ENCODE measurements at places on chromosomes 13 and 19.

DNA sequence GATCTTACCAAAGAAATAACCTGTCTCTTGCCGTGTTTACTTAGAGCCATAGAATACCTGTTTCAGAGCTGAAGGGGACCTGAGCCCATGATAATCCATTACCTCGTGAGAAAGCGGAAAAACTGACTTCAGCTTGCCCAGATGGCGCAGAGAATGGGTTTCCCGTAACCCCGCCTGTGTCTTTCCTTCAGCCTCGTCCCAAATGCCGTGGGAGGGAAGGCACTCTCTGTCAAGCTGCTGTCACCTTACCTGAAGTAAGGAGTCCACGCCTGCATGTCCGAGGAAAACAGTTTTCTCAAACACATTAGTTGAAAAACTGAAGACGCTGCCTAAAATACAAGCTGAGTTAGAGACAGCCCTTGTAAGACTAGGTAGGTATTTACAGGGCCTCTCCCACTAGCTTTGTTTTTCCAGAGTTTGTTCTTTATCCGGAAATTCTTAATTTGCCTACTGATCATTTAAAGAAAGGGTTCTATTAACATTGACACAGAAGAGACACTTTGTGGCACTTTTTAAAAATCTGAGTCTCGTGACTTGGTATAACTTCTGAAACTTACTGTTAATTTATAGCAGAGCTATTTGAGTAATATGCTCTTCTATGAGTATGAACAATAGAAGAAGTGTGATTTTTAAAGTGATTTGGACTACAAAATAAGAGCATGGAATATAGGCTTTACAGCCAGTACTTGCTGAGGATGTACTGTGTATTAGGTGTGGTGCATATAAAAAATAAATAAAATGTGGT is 1.3 kb upstream of the INTS6 start:
- no peak for DNase-seq

DNA sequence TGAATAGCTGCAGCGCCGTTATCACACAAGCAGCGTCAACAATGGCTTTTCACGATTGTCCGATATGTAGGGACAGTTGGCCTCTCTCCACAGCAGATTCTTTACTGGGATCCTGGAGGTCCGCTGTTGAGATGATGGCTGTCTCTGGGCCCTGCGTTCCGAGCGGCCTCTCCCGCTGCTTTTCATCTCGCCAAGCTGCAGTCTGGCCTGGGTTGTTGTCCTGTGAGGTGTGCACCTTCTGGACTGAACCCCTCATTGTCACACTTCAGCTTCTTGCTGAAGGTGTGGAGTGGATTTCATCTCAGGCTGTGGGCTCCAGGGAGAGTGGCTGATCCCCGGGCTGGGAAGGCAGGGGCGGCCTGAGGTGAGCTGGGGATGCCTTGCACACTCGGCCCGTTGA is 9.6 kb downstream of the UPF1 start:
- DNase-seq = no peak

- no peak for DNase-seq
These were observed 14.3 kb downstream of the VSTM2B start for GRCh38 chr19:29540114-29540513.

DNA sequence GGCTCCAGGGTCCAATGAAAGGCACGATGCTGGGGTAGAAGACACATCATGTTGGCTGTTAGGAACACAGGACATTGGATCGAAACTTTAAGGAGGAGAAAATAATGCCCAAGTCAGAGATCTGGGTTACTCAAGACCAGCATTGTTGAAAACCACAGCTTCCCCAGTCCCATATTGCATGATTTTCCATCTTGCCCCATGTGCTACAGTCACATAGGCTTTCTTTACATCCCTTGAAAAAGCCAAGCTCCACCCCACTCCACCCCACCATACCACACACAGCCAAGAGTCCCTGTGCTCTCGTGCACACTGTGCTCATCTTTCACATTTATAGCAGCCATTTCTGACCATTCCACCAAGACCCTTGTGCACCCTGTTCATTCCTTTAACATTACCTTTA is 636.2 kb downstream of the DIAPH3 start:
- no peak for DNase-seq

DNA sequence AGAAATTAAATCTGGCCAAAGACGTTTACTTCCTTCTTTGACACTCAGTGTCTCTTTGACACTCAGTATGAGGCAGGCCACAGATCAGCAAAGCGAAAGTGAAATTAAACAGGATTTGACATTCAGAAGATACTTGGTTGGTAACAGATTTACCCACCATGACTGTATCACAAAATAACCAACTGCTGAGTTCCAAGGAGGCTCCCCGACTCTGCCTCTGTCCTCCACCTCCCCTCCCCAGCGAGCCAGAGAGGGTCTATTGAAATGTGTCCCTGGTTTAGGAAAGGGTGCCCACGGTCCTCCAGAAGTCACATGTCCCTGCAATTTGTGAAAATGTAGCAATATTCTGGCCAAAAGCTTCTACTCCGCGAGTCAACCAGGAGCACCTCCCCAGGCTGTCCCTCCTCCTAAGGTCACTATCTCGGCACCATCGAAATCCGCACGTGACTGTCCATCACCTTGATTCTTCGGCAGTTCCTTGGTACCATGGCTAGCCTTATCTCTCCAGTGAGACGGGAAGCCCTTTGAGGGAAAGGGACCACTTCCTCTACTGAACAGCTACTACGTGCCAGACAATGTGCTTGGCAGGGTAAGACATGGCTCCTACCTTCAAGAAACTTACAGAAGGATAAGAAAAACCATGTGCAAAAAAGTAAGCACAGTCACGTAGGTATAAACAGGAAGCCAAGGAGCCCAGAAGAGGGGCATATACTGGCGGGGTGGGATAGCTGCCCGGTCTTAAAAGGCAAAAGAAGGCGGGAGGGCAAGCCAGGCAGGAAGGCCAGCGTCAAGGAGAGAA is 1.5 kb downstream of the N4BP2L1 start:
- DNase-seq = no peak

DNA sequence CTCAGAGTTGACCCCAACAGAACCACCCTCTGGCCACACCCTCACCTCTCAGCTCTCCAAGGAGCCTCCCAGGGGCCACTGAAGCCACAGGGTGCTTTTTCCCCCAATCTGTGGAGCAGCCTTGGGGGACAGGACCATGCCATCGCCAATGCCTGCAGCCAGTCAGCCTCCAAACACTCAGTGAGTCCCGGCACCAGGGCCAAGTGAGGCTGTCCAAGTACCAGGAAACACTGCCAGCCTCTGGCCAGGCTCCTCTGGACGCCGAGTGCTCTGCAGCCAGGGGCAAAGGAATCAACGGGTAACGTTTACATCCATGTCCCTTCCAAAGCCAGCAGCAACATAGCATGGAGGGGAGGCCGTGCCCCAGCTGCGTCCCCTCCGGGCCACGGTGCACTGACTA is 9.5 kb upstream of the COMP start:
- no peak for DNase-seq

DNA sequence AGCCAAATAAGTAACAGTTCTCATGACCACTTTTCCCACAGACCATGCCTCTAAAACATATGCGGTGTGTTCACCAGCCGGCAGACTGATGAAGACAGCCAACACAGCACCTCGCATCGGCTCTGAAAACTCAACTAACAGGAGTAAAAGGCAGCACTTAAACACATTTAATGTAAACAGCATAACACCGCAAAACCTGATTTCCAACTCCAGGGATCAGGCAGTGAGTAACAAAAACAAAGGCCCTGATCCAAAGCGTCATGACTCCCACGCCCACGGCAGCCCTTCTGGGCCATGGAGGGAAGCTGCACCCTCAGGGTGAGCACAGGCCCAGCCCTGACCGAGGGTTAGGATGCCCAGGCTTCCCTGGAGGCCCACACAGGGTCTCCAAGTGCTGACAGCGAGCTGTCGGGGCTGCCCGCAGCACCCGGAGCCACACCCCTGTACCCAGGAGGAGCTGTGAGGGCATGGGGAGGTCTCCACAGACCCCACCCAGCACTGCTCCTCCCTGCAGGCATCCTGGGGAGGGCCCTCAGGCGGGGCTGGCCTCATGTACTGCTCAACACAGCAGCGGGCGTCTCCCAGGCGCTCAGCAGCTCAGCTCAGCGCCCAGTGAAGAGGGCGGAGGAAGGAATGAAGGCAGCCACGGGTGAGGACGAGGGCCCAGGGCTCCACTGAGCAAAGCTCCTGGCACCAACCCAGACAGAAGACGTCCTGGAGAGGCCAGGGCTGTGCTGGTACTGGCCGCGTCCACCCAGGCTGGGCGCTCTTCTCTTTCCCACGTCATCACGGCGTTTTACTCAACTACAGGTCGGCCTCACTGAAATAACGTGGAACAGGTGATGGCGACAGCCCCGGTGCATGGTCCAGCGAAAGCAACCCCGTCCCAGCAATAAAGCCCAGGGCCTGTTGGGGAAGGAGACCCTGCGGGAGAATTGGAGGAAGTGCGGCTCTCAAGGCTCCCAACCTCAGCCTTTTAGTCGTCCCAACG is 53.7 kb downstream of the RASA3 start:
- no peak for DNase-seq

- no peak for DNase-seq
These were observed 747.2 kb downstream of the OLFM4 start for GRCh38 chr13:53775807-53776206.

DNA sequence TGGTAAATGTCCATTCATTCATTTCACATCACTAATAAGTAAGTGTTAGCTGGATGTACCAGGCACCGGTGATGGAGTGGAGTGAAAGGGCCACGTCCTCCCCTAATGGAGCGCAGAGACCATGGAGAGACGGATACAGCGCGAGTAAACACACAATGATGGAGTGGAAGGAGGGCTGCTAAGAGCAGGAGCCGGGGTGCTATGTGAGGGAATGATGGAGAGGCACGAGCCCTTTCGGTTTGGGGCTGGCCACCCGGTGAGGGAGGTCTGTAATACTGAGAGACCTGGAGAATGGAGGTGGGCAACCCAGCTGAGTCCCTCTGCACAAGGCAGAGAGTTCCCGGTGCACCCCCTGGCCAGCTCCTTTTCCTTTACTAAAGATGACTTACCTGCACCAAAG is 53.7 kb downstream of the PEPD start:
- no peak for DNase-seq

DNA sequence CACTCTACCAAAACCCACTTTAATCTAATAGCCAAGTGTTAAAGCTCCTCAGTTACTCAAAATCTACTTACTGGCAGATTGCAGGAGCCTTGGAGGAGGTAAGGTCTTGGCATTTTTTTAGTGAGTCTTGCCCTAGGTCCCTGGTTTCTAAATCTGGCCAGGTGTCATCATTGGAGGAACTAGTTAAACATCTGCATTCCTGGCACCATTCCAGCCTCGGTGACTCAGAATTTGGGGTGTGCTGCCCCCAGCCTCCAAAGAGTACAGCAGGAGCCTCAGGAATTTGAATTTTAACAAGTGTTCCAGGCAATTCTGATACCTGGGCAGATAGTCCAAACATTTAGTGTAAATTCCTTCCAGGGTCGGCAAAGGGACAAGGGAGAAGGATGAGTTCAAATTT is 37.4 kb downstream of the KLF5 start:
- DNase-seq = no peak

DNA sequence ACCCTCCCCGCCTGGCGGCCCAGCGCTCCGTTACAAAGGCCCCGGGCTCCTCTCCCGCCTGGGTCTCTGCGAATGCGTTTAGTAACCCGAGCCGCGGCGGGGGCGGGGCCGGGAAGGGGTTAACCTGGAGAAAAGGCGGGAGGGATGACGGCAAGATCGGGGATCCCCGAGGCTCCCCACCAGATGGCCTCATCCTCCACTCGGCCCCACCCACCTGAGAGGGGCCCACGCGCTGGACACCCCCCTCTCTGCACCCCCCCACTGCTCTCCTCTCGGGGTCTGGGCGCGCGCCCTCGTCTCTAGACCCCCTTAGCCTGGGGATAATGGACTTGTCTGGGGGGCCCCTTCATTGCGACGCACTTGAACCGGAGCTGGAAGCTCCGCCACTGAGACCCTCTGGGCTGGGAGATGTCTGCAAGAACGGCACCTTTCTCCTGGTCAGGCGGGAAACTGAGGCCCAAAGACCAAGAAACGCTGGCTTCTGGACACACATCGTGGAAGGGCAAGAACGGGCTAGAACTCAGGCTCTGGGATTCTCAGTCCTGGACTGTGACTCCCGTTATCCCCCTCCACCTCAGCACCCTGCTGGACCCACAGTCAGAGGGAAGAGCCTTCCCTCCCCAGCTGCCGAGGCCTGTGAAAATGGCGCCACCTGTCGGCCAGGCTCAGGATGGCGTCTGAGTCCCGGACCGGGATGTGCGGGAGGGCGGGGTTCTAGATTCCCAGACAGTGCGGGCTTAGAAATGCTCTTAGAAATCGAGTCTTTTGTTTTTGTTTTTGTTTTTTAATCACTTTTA is 2.9 kb upstream of the LTBP4 start:
- peak; percentile 95 for DNase-seq

DNA sequence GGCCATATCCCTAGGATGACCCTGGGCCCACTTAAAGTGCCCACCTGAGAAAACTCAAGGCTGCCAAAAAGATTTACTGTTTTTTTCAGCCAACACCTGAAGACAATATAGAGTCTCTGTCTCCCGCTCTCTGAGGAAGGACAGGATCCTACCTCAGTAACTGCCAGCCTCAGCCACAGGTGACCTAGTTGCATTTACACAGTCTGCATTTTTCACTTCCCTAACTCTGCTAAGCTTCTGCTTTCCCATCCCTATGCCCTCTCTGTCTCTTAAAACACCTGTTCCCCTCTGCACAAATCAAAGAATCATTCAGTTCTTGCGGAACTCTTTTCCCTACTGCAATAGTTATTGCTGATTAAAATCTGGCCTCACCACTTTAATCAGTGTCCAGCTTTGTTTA is 609.5 kb downstream of the UQCRFS1 start:
- no peak for DNase-seq

DNA sequence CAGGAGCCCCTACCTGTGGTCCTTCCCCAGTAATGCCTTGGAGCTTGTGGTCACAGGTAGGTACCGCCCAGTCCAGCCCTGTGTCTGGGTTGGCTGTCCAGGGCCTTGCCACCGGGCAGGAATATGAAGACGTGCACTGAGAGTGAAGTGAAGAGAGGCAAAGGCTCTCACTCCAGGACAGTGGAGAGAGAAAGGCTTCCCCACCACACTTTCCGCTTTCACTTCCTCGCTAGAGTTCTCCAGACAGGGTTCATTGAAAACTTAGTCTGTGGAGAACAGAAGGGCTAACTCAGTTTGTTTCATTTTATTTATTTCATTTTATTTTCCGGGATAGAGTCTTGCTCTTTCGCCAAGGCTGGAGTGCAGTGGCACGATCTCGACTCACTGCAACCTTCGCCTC is 14.2 kb downstream of the FCAR start:
- DNase-seq = no peak

GRCh38 chr13:28324181-28324789 is 170.6 kb downstream of the FLT1 start:
- no peak for DNase-seq

GRCh38 chr19:33580026-33580644 is 41.6 kb upstream of the CHST8 start:
- no peak for DNase-seq

Data from NCI-H2227 treated with DMSO at 0.1 percent for 48 hours (cell line).